Activated CD8-positive, alpha-beta T cell treated with anti-CD3 and anti-CD28 coated beads, Interleukin-2, amount 10 ng/mL, durations not matched to agents 7 days and 5 days (primary cell): ENCODE measurements at places on chromosomes 16 and 17. TPM values are rescaled to one million over a fixed set of nuclear protein-coding genes. Genes with fewer than 3 reads are reported as not detected.

- H3K36me3 ChIP-seq: no peaks in the 10 kb centered on the region
- H3K27ac ChIP-seq: no peak overlapping the region
- H3K27me3 ChIP-seq: no peaks in the 10 kb centered on the region
- DNase-seq: no peak
These were observed 72.2 kb downstream of the HS3ST3B1 start for GRCh38 chr17:14372905-14373613.

Gene SALL1
- total RNA-seq: not detected

GRCh38 chr16:1446296-1447080, 2.1 kb upstream of the CCDC154 start:
- no peaks in the 10 kb centered on the region for H3K27me3 ChIP-seq
- no peak for DNase-seq
- peaks cover 2% of the 10 kb centered on the region for H3K36me3 ChIP-seq
- H3K4me3 ChIP-seq: no peak overlapping the region
- H3K27ac ChIP-seq: no peak overlapping the region
- H3K4me1 ChIP-seq: no peaks in the 10 kb centered on the region

DNA sequence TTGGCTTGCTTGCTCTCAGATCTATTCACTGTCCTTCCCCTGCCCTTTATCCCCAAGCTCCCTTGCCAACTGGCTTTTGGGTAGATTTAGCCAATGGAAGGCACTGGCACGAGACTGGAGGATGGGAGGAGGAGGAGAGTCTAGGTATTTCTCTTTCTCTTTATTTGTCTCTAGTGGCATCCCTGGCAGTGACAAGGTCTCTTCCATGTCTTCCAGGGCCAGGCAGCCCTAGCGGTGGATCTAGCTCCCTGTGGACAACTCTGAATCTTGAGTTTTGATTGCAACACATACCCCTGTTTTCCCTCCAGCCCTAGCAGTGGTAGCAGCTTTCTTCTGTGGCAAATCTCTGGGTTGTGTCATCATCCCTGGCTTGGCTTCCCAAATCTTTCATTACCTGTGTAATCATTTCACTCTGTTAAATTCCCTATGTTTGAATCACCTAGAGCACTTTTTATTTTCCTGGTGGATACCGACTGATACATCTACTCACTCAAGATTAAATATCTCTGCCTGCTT, 171.1 kb upstream of the IRX6 start:
- no peaks in the 10 kb centered on the region for H3K36me3 ChIP-seq
- no peak for DNase-seq
- H3K4me1 ChIP-seq: no peaks in the 10 kb centered on the region
- H3K27ac ChIP-seq: no peak overlapping the region

Gene TBC1D3H
- total RNA-seq: not detected

Gene HS3ST6
- total RNA-seq: not detected

Gene FBXO39
- 1.5 TPM for total RNA-seq

GRCh38 chr17:5815396-5815795, 231.1 kb upstream of the NLRP1 start:
- DNase-seq: no peak
- H3K27ac ChIP-seq: no peak overlapping the region
- H3K27me3 ChIP-seq: peaks cover 9% of the 10 kb centered on the region
- no peak overlapping the region for H3K4me3 ChIP-seq
- H3K36me3 ChIP-seq: no peaks in the 10 kb centered on the region
- H3K4me1 ChIP-seq: no peaks in the 10 kb centered on the region

GRCh38 chr16:67163164-67163998, 1.2 kb upstream of the HSF4 start:
- H3K4me1 ChIP-seq: peaks cover 60% of the 10 kb centered on the region
- DNase-seq: peak; percentile 59
- peak overlapping the region; percentile 25 for H3K27ac ChIP-seq
- peaks cover 29% of the 10 kb centered on the region for H3K36me3 ChIP-seq
- H3K4me3 ChIP-seq: peak overlapping the region; percentile 53

- H3K36me3 ChIP-seq: peaks cover 68% of the 10 kb centered on the region
- H3K27ac ChIP-seq: no peak overlapping the region
- no peak overlapping the region for H3K4me3 ChIP-seq
- DNase-seq: no peak
- no peaks in the 10 kb centered on the region for H3K4me1 ChIP-seq
- no peaks in the 10 kb centered on the region for H3K27me3 ChIP-seq
These were observed 68.6 kb downstream of the ZZEF1 start for GRCh38 chr17:4073983-4074830.

Gene PPP1R27
- total RNA-seq: not detected

Gene GRB2
- 166 TPM for total RNA-seq
